Cardiac atrium fibroblast (primary cell): ENCODE measurements at places on chromosomes 7 and 10. TPM values are rescaled to one million over a fixed set of nuclear protein-coding genes. Genes with fewer than 3 reads are reported as not detected.

PKD2L1 gene
- not detected in 2 replicates for total RNA-seq

ZNF804B gene
- total RNA-seq = not detected in 2 replicates

LRRN3 gene
- 0.18 and 3.1 TPM in 2 replicates for total RNA-seq

GPR26 gene
- total RNA-seq = not detected in 2 replicates

HOXA4 gene
- total RNA-seq = not detected in 2 replicates

SLC26A5 gene
- not detected in 2 replicates for total RNA-seq

SEM1 gene
- 16.4 and 22.4 TPM in 2 replicates for total RNA-seq

APBB1IP gene
- 0.16 and 0.18 TPM in 2 replicates for total RNA-seq

GRB10 gene
- total RNA-seq = 39.5 and 41.0 TPM in 2 replicates

NPC1L1 gene
- total RNA-seq = 0.18 TPM in 1 of 2 replicates, not detected in the other

DIP2C gene
- 8.1 and 9.1 TPM in 2 replicates for total RNA-seq

ZNF680 gene
- total RNA-seq = 7.1 and 17.9 TPM in 2 replicates

RELN gene
- under 0.01 and 0.18 TPM in 2 replicates for total RNA-seq

TMEM140 gene
- total RNA-seq = 1.6 and 8.1 TPM in 2 replicates

GRID1 gene
- total RNA-seq = not detected in 2 replicates

CDK5 gene
- 9.2 and 13.0 TPM in 2 replicates for total RNA-seq

VTI1A gene
- total RNA-seq = 9.6 and 15.3 TPM in 2 replicates

SMKR1 gene
- not detected in 2 replicates for total RNA-seq

ANKRD61 gene
- total RNA-seq = not detected in 2 replicates

BAMBI gene
- 41.5 and 64.5 TPM in 2 replicates for total RNA-seq

GALNT17 gene
- 0.65 TPM in 1 of 2 replicates, not detected in the other for total RNA-seq

KCNMA1 gene
- 2.7 and 12.2 TPM in 2 replicates for total RNA-seq

MASTL gene
- total RNA-seq = 8.7 and 12.0 TPM in 2 replicates

SCART1 gene
- 0.54 TPM in 1 of 2 replicates, not detected in the other for total RNA-seq

CTTNBP2 gene
- total RNA-seq = not detected in 2 replicates

LHFPL3 gene
- not detected in 2 replicates for total RNA-seq

ZNF394 gene
- 17.3 and 22.9 TPM in 2 replicates for total RNA-seq

PDE6C gene
- not detected in 2 replicates for total RNA-seq

MMP21 gene
- total RNA-seq = not detected in 2 replicates

ANKRD2 gene
- 0.54 TPM in 1 of 2 replicates, not detected in the other for total RNA-seq

LLCFC1 gene
- total RNA-seq = not detected in 2 replicates

SEC61G gene
- total RNA-seq = 1,436 and 1,989 TPM in 2 replicates

KAT6B gene
- total RNA-seq = 13.1 and 13.5 TPM in 2 replicates

FAM131B gene
- total RNA-seq = 0.36 and 0.97 TPM in 2 replicates

PRPS1L1 gene
- total RNA-seq = not detected in 2 replicates

TYW1B gene
- total RNA-seq = 3.8 and 3.9 TPM in 2 replicates

VSTM4 gene
- total RNA-seq = 3.1 and 3.6 TPM in 2 replicates

CALN1 gene
- not detected in 2 replicates for total RNA-seq

OR2A1 gene
- not detected in 2 replicates for total RNA-seq

MPP7 gene
- 0.32 TPM in 1 of 2 replicates, not detected in the other for total RNA-seq

TFR2 gene
- 2.9 and 4.5 TPM in 2 replicates for total RNA-seq

LRRC4 gene
- total RNA-seq = under 0.01 and 0.72 TPM in 2 replicates

AKR1C2 gene
- total RNA-seq = 26.4 and 32.3 TPM in 2 replicates

MMS19 gene
- total RNA-seq = 85.4 and 88.3 TPM in 2 replicates

SH2D4B gene
- not detected in 2 replicates for total RNA-seq

LRRC18 gene
- total RNA-seq = not detected in 2 replicates

FGFBP3 gene
- not detected in 2 replicates for total RNA-seq
